ENCODE measurements at places on chromosomes 5 and 9.

GRCh38 chr5:151661968-151662732 lies 24.6 kb downstream of the SPARC start:
- DNase-seq, result no peak

GRCh38 chr5:118156181-118156580 lies 832.2 kb downstream of the DTWD2 start:
- no peak for DNase-seq

DNA sequence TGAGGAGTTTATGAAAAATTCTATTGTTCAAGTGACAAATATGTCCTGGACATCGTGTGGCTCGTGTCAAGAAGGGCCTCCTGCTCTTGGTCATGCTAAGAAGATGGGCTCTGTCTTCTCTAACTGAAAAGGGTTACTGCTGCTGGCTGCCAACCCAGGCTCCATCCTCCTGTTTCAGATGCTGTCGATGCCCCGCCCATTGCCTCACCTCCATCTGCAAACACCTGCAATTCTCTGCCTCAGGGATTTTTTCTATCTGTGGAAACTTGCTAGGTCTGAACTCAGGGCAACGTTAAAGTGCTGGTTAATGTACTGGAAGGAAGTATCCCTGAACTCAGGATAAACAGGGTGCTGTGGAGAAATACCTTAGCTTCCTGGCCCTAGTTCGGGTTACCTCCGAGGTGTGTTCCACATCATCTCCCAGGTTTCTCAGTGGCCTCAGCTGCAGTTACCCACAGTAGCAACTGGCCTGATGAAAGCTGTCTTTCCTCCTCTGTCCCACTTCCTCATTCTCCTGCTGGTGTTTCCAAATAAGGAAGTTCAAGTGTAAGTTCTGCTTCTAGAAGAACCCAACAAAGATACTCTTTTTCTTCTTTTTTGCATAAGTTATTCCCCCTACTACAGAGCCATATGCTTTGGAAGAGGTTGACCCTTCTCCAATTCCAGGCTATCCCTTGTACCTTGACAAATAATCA lies 151.7 kb upstream of the SMIM23 start:
- DNase-seq, result no peak

- no peak for DNase-seq
These were observed 4.9 kb downstream of the SLC25A51 start for GRCh38 chr9:37899041-37899440.
